ENCODE measurements at places on chromosomes 12 and 14. TPM values are rescaled to one million over a fixed set of nuclear protein-coding genes. Genes with fewer than 3 reads are reported as not detected.

Gene DNAJC22
- total RNA-seq = not detected

Gene TMEM30B
- total RNA-seq = 3.5 TPM

Gene TRHDE
- total RNA-seq = not detected

Gene CPNE6
- not detected for total RNA-seq

Gene TIMM9
- total RNA-seq = 28.1 TPM

Gene VRK1
- 24.6 TPM for total RNA-seq

Gene IGF1
- not detected for total RNA-seq

Gene STX2
- 22.5 TPM for total RNA-seq

Gene COQ10A
- total RNA-seq = 34.4 TPM

Gene LGALS3
- total RNA-seq = 49.8 TPM

Gene CCDC197
- not detected for total RNA-seq

Gene RIMBP2
- not detected for total RNA-seq

Gene PLXNC1
- 26.5 TPM for total RNA-seq

Gene KERA
- total RNA-seq = not detected

Gene CYP27B1
- 1.4 TPM for total RNA-seq

Gene SRRM4
- total RNA-seq = not detected

Gene DHRS2
- not detected for total RNA-seq

Gene FZD10
- total RNA-seq = not detected

Gene OS9
- total RNA-seq = 138 TPM

Gene ANAPC5
- 130 TPM for total RNA-seq

Gene GPR135
- total RNA-seq = 2.8 TPM

Gene CMA1
- not detected for total RNA-seq

Gene MYO1A
- total RNA-seq = not detected

Gene RNASE3
- total RNA-seq = not detected

Gene RAN
- 321 TPM for total RNA-seq

Gene GARIN6
- total RNA-seq = not detected

Gene RAD9B
- total RNA-seq = 0.62 TPM

Gene VDR
- total RNA-seq = 1.8 TPM

Gene CLEC4A
- total RNA-seq = 1.4 TPM

Gene PYGL
- 12.4 TPM for total RNA-seq

Gene RNASE12
- not detected for total RNA-seq

Gene RTL1
- total RNA-seq = not detected

Gene PPFIBP1
- total RNA-seq = 4.1 TPM

Gene NR1H4
- not detected for total RNA-seq

Gene C12orf56
- total RNA-seq = 0.17 TPM

Gene PIWIL1
- not detected for total RNA-seq

Gene WNT5B
- not detected for total RNA-seq

Gene KRT7
- total RNA-seq = not detected

Gene AQP6
- not detected for total RNA-seq

Gene SLC25A21
- not detected for total RNA-seq

Gene SDR39U1
- 82.6 TPM for total RNA-seq

Gene PTGDR
- 2.5 TPM for total RNA-seq

Gene GUCY2C
- total RNA-seq = not detected

Gene SLCO1B1
- not detected for total RNA-seq

Gene REM2
- 8.7 TPM for total RNA-seq

Gene KCNH5
- not detected for total RNA-seq

Gene SERPINA12
- total RNA-seq = not detected

Gene TAS2R9
- total RNA-seq = 0.27 TPM

Gene CRADD
- 13.0 TPM for total RNA-seq

Gene CLMN
- total RNA-seq = 1.3 TPM

Gene VASH1
- total RNA-seq = 16.8 TPM

Gene SERPINA9
- total RNA-seq = not detected

Gene SAMD15
- 0.26 TPM for total RNA-seq

Gene PKP2
- 0.37 TPM for total RNA-seq

Gene KIF26A
- 4.7 TPM for total RNA-seq

Gene MTRFR
- total RNA-seq = 23.2 TPM

Gene RXYLT1
- total RNA-seq = 9.0 TPM

Measured in T-helper 17 cell (primary cell).